ENCODE measurements at places on chromosomes 1 and 21.
A peak's percentile ranks its signal among the peaks of the same experiment; 100 is the strongest.

DNA sequence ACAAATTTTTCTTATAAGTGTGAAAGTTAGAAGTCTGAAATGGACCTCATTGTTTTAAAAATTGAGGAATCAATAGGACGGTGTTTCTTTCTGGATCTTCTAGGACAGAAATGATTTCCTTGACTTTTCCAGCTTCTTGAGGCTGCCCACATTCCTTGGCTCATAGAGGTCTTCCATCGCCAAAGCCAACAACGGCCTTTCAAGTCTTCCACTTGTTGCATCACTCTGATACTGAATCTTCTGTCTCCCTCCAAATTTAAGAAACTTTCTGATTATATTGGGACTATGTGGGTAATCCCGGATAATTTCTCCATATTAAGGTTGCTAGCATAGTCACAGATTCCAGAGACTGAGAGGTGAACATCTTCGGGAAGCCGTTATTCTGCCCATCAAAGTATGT is 595.4 kb upstream of the ADAMTS5 start:
- DNase-seq, result no peak

GRCh38 chr21:37593015-37593414 is 226.4 kb downstream of the DYRK1A start:
- DNase-seq, result no peak

GRCh38 chr1:238619652-238620051 is 728.9 kb upstream of the ZP4 start:
- DNase-seq, result no peak

DNA sequence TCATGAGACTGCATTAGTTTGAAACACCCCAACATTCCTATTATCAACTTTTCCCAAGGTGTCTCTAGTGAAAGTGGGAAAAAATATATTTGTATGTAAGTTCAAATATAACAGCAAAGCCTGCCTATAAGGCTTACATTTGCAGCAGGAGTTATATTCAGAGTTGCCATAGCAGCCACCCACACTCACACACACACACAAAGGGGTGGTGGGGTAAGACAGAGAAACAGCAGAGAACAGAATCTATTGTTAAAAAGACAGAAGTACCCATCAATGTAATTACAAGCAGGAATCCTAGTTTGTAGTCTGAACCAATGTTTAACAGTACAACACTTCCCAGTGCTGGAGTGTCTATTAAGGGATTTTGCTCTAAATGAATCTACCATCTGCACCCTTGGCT is 55.0 kb downstream of the PLPPR5 start:
- DNase-seq, result no peak

- DNase-seq, result no peak
Measured at GRCh38 chr1:81430955-81431623, 369.6 kb upstream of the ADGRL2 start.

DNA sequence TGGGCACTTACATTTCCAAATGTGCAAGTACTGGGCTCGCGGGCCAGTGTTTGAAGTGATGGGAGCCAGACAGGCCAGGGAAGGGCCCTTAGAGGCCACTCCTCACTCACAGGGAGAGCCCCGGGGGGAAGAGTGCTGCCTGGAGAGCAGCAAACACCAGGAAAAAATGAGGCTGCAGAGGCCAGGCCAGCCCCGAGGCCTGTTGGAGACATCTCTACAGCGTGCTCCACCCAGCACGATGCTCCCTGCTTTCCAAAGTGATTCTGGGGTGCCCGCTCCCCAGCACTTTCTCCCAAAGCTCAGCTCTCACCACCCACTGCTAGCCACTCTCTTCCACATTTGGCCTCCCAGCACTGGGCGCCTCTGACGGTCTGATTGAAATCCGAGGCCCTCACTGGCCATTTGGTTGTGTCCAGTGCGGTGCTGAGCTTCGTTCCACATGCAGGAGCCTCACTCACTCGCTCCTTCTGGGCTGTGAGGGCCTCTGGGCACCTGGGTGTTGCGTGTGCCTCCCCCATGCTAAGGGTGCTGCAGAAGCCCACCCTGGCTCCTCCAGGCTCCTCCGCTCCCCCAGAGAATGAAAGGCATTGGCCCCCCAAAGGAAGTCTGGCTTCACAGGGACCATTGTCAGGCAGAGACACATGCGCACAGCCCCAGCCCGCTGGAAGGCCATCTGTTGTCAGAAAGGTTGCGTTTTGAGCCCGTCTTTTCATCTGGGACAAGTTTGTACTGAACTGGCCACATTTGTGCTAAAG is 385.4 kb upstream of the VAMP3 start:
- DNase-seq, result no peak

DNA sequence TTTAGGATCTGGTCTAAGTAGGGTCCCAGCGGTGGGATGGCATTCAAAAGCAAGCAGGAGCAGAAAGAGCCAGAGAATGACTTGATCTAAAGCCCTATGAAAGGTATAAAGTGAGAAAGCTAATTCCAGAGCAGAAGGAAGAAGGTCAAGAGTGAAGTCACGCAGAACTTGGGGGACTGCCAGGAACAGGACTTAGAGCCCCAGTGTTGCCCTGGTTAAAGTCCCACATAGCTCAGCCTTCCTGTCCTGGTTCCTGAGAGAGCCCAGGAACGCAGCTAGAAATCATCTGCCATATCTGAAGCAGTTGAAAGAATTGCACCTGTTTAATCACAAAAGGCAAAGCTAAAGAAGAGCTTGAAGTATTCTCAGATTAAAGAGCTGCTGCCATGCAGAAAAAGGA is 160.6 kb upstream of the ATP1B1 start:
- no peak for DNase-seq

DNA sequence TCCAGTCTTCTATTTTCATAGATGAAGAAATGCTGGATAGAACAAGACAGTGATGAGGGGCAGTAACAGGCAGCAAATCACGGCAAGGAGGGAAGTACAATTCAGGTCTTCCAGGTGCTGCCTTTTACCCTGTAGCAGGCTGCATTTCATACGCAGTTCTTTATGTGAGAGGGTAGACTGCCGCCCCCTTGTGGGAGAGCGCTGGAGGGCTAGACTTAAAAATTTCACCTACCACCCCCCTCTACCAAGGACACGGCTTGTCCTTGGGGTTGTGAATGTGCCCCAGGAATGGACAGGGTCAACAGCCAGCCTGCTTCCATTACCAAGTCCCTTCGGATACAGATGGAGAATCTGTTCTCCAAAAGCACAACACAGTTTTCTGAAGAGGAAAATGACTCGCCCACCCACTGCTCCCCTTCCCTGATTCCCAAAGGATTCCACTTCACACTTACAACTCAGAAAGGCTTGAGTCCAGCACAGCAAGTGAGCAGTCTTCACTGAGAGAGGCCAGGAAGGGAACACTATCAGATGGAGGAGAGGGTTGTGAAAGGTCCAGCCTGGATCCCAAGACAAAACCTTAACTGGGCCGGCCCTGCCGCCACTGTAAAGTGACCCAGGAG is 7.4 kb downstream of the WDR77 start:
- peak; percentile 69 for DNase-seq

DNA sequence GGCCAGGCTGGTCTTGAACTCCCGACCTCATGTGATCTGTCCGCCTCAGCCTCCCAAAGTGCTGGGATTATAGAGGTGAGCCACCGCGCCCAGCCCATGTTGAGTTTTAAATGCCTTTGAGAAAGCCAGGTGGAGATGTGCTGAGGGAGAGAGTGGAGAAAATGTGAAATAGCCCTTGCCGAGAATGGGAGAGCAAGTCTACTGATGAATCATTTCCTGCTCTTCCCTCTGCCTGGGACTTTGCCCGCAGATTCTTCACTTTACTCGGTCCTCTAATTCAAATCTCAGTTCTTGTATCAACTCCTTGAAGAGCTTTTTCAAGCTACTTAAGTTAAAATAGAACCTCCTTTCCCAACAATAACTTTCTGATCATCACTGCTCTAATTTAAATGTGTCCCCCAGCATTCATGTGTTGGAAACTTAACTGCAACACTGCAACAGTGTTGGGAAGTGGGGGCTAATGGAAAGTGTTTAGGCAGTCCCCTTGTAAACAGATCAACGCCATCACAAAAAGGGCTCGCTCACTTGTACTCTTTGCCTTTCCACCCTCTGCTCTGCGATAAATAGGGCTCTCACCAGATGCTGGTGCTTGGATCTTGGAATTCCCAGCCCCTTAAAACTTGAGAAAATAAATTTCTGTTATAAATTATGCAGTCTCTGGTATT is 27.8 kb downstream of the OSBPL9 start:
- no peak for DNase-seq

DNA sequence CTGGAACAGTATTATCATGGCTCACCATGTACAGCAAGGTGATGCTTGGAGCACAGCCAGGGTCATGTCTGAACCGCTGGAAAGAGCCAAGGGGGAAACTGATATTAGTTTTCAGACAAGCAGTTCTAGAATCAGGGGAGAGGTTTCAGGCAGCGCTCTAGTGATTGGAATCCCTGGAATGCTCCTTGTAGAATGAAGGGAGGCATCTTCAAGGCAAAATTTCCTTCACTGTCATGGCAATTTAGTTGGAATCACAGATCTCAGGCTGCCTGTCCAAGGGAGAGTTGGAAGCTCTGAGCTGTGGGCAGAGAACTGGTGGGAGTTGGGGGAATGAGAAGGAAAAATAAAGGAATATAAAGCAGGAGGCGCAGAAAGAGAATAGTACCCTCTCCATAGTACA is 737.1 kb downstream of the PTPRU start:
- no peak for DNase-seq

GRCh38 chr1:109034382-109034781 is 7.5 kb downstream of the WDR47 start:
- no peak for DNase-seq

DNA sequence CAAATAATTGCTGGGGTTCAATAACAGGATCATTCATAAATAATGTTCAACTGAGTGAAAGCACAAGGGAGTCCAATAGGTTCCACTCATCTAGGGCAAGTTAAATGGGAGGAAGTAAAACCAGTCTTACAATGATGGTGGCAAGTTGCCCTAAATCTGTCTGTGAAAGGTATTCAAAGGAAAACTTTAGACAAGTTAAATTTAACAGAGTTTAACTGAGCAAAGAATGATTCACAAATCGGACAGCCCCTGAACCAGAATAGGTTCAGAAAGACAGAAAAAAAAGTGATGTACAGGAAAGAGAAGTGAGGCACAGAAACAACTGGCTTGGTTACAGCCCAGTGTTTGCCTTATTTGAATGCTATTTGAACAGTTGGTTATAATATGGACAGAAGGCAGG is 183.5 kb upstream of the ADGRL4 start:
- no peak for DNase-seq

GRCh38 chr1:215243345-215244054 is 161.0 kb downstream of the KCNK2 start:
- DNase-seq, result no peak

DNA sequence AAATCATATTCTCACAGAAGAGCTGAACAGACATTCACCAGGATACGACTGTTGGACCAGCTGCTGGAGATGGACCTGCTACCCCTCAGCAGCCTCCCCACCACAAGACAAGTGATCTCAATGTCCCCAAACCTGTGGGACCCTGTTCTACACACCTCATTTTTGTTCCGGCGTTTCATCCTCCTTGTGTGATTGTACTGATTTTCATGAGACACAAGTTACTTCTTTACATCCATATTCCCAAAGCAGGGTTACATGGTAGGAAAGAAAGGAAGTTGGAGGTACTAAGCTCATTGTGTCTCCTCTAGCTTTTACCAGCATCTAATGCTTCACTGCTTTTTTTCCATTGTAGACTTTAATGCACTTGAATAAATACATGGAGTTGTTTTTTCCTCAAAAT is 8.7 kb downstream of the ADAMTS1 start:
- no peak for DNase-seq

Measured in activated CD4-positive, alpha-beta T cell treated with anti-CD3 and anti-CD28 coated beads, Interleukin-2, amount 50 U/mL, for 48 hours (primary cell).